ENCODE measurements at places on chromosomes 12 and 14.

DNA sequence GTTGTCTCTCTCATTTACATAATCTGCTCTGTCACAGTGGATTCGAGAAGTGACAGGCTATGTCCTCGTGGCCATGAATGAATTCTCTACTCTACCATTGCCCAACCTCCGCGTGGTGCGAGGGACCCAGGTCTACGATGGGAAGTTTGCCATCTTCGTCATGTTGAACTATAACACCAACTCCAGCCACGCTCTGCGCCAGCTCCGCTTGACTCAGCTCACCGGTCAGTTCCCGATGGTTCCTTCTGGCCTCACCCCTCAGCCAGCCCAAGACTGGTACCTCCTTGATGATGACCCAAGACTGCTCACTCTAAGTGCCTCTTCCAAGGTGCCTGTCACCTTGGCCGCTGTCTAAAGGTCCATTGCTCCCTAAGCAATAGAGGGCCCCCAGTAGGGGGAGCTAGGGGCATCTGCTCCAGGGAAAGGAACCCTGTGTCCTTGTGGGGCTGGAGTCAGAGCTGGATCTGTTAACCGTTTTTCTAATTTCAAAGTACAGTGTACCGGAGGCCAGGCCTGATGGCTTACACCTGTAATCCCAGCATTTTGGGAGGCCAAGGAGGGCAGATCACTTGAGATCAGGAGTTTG lies 5.1 kb downstream of the ERBB3 start:
- DNase-seq = no peak

- DNase-seq = no peak
Measured at GRCh38 chr14:98494582-98494981, 777.4 kb downstream of the BCL11B start.

- no peak for DNase-seq
Measured at GRCh38 chr12:109768901-109769670, 55.5 kb downstream of the FAM222A start.

DNA sequence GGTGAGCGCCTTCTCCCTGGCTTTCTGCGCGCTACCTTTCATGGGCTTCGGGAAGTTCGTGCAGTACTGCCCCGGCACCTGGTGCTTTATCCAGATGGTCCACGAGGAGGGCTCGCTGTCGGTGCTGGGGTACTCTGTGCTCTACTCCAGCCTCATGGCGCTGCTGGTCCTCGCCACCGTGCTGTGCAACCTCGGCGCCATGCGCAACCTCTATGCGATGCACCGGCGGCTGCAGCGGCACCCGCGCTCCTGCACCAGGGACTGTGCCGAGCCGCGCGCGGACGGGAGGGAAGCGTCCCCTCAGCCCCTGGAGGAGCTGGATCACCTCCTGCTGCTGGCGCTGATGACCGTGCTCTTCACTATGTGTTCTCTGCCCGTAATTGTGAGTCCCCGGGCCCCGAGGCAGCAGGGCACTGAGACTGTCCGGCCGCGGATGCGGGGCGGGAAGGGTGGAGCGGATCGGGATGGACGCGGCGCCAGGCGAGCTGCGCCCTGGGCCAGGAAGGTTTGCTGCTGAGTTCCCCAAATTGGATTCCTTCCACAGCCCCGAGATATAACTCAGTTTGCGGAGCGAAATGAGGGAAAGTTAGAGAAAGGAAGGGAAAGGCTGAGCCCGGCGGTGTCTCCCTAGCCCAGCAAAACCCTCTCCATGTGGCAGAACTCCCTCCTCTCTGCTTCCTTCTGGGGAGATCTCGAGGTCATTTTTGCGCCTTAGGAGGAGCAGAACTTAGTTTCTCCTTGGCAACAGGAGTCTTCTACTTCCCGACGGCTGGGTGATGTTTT lies 972 bp downstream of the PTGDR start:
- no peak for DNase-seq

DNA sequence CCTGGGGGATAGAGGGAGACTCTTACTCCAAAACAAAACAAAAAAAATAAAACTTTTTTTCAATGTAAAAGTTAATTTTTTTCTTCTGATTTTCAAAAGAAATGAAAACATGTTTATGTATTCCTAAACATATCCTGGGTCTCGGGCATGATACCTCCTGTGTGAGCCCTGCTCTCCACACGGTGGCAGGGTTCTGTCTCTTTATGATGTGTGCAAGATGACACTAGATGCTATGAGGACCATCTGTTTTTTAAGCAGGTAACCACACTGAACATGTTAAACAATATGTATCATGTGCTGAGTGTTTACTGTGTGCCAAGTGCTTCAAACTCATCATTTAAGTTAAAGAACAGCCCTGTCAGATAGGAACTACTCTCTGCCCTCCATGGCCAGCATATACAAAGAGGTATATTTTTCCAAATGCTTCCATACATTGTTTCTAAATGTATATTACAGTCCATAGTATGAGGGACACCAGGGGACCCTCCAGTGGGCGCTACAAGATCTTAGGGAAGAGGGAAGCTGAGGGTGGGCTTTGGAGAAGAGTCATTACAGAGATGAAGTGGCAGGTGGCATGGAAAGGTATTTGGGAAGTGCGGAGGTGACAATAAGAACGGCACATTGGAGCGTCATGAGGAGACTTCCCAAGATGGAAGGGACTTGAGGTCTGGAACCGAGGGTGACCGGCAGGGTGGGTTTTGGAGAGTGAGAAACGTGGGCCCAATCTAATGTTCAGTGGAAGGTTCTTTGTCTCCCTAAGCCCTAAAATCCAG lies 28.5 kb downstream of the FOS start:
- DNase-seq = no peak

DNA sequence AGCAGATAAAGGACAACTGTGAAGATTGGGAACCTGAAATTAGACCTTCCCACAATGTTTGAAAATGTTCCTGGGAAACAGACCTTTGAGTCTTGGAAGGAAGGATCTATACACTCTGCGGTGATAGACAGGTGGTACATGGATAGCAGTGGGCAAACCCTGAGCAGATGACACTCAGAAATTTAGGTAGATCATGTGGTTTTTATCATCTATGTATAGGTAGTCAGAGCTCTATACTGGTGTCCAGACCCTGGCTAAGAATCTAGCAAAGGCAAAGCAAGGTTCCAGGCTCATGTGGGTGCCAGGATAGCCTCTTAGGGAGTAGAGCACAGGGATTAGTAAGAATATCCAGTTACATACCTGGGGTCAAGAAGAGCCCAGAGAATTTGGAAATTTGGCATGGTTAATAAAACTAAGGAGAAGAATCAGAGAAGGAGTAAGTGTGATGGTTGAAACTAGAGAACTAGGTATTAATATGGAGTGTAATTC lies 331.2 kb upstream of the FBXO33 start:
- no peak for DNase-seq

- no peak for DNase-seq
Measured at GRCh38 chr12:46493834-46494181, 121.2 kb upstream of the SLC38A2 start.

Measured in activated CD8-positive, alpha-beta memory T cell treated with anti-CD3 and anti-CD28 coated beads for 1 hour (primary cell).